ENCODE measurements at places on chromosomes 13 and 19.

DNA sequence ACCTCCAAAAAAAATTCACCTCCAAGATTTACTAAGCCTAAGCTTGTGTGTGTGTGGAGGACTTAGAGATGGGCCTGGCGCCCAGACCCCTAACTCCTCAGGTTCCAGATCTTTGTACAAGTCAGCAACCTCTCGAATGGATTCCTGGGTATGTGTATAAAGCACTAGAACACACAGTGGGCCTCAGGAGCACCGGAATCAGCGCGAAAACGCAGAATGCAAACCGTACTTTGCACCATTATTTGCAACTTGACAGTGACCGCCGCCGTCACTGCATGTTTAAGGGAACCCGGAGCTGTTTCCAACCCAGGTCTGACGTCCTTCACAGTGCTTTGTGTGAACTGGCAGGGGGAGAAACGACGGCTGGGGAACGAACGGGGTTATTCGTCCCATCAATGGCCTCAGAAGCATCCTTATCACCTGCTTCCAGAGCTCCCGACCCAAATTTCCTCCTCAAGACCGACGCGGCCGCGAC lies 688 bp downstream of the ZNF606 start:
- DNase-seq = no peak

DNA sequence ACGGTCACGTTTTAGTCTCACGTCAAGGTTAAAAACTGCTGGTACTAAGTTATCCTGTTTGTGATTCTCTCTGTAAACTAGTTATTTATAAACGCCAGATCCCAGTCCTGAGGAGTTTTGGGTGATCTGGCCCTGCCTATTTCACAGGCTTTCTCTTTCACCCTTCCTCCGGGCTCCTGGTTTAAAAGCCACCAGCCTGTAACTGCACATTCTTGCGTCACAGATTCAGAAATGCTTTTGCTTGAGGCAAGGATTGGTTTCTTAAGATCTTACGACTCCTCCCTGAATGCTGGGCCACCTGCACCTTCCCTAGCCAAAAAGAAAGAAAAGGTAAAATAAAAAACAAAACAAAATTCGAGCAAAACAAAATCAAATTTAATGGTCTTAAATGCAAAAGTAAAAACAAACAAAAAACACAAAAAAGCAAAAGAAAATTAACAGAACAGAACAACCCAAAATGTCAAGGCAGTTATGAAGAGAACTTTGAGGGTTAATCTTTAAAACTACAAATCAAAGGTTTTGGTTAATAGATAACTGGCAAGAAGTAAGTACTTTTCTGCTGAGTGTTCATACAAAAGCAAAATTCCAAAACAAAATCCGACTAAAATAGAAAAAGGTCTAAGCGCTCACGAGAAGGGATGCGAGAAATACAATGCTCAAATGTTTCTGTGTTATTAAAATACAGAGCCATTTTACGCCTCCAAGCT lies 18.6 kb upstream of the TIMM44 start:
- DNase-seq = no peak

DNA sequence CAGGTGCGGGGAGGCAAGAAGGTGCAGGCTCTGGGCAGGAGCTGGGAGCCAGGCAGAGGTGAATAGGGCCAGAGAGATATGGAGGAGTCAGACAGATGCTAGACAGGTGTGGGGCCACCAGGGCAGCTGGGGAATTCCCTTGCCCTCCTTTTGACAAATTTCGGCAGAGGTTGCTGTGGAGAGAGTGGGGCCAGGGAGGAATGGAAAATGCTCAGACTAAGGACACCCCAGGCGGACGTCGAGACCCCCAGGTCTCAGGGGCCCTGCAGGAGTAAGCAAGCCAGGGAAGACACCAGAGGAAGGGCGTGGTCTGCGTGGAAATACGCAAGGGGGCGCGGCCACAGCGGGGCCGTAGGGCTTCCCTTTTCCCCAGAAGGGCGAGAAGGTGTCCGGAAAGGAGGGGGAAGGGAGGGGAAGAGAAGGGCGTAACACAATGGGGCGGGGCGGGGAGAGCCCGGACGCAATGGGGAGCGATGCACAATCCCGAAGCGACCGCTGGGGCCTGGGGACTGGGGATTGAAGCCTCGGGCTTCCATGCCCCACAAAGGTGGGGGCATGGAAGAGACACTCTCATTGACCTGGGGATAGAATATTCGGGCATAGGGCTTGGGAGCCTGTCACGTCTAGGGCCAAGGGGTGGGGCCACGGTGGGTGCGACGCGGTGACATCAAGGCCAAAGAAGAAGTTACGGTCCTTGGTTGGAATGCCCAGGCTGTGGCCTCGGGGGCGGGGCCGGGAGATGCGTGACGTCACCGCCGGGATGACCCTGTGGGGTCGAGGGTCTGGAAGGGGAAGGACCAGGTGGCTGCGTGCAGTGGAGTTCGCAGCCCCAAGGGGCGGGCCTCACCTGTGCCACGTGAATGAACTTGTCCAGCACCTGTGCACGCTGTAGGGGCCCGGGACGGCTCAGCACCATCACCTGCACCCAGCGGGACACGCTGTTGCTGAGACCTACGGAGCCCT lies 8.2 kb downstream of the RASGRP4 start:
- DNase-seq = no peak

DNA sequence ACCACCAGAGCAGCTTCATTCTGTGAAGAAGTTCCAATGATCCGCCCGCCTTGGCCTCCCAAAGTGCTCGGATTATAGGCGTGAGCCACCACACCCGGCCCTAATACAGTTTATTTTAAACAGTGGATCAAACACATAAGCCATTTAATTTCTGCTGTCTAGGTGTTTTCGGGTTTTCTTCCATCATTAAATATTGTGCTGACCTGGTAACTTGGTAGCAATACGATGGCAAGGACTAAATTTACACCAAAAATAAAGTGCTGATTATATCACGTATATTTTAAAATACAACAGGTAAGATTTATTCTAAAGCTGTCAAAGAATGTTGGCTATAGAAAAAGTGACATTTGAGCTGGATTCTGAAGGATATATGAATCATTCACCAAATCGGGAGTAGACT lies 1.3 kb downstream of the MED4 start:
- DNase-seq = no peak

GRCh38 chr19:56403261-56403660 lies 871 bp upstream of the ZNF583 start:
- no peak for DNase-seq

Measured in cortex of kidney (tissue), 1 donor.